ENCODE measurements at places on chromosomes 7 and 10.

DNA sequence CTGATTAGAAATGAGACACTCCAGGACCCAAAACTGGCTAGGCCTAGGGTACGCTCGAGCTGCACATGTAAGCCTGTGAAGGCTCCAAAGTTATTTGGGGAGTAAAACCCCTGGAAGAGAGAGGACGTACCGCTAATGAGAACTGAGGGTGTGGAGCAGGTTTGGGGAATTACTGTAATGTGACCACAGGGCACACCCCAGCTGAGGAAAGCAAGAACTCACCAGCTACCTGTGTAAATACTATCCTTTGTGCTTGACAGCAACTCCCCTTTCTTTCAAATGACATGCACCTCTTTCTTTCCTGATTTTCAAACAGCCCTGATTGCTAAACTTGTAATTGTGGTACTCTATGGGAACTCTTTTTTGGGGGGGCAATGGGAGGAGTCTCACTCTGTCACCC, 147.2 kb downstream of the JAZF1 start:
- no peak for DNase-seq

- no peak for DNase-seq
These were observed 171.7 kb downstream of the LCOR start for GRCh38 chr10:97003804-97004201.

GRCh38 chr7:133484086-133484485, 231.2 kb downstream of the EXOC4 start:
- no peak for DNase-seq

DNA sequence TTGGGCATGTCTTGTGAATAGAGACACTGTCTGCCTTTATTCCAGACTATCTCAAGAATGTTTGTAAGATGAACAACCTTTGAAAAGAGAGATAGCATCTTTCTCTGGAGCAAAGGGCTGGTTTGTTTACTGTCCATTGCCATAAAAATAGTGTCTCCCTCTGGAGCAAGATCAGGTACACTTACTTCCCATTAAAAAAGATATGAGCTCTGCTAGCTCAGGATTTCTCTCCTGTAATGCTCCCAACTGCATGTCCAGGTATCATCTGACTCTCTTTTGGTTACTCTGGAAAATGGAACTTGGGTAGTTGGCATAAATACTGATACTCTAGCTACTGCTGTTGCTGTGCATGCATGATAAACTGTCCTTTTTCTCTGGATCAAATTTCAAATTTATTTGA, 381.1 kb downstream of the TFEC start:
- DNase-seq, result no peak

DNA sequence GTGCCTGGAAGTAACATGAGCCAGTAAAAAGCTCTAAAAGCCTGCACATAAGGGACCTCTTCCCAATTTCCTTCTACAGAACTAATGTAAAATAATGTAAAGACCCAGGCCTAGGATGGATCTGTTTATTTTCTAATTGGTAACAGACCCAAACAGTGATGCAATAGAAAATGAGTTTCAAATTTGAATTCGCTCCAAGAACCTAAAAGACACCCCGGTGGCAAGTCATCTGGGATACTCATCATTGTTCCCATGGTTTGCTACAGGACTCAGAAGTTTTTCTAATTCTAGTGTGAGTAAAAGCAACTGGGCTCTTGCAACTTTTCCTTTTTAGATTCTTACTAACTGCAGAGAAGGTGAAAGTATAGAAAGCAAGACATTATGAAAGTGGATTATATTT, 271.3 kb upstream of the CACNA2D1 start:
- no peak for DNase-seq

DNA sequence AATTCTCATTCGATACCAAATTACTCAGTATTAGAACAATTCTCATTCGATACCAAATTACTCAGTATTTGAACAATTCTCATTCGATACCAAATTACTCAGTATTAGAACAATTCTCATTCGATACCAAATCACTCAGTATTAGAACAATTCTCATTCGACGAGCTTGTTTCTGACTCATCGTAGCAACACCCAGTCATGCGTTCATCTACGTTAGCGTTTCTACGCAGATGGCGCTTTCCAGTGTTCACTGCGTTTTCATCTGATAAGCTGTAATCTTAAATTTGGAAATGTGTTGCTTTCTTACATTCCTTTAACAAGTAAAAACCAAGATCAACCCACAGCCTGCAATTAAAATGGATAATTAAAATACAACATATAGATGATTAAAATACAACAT, 276.3 kb downstream of the ZMYND11 start:
- DNase-seq, result no peak
